Activated T-helper 1 cell treated with Interleukin-2 at 50 U/mL for 16 hours (primary cell): ENCODE measurements at places on chromosomes 6 and 20.

GRCh38 chr6:45724511-45724910 lies 291.1 kb downstream of the CLIC5 start:
- DNase-seq = no peak

DNA sequence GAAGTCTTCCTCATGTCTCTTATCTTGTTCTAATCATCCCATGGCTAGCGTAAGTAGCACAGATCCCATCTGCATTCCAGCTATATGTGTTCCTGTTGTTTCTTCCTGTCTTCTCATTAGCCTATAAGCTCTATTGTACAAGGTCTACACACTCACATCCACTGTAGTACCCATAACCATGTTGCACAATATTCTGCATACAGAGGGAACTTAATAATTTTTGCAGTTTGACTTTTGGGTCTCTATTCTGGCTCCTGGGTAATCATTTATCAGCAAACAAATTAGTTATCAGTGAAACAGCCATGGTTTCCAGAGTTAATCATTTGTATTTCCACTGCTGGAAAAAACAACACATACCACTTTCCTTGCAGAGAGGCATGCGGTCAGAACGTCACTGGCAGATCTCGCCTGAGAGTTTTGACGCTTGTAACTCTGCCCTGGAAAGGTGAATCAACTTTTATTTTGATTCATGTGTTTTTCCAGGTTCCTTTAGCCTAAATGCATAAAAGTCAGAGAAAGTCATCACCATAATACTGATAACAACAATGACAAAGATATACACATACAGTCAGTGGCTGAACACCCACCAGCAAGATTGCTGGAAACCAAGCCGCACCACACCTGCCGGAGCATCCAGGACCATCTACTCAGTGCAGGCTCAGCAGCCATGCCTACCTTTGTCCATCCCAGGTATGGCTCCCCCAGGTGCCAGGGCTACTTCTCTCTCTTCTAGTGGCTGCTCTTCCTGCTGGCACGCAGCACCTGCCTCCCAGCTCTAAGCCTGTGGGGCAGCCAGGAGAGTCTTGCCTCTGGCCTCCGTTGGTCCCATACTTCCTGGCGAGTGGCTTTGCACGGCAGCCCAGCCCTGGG lies 158.2 kb downstream of the QRSL1 start:
- no peak for DNase-seq

DNA sequence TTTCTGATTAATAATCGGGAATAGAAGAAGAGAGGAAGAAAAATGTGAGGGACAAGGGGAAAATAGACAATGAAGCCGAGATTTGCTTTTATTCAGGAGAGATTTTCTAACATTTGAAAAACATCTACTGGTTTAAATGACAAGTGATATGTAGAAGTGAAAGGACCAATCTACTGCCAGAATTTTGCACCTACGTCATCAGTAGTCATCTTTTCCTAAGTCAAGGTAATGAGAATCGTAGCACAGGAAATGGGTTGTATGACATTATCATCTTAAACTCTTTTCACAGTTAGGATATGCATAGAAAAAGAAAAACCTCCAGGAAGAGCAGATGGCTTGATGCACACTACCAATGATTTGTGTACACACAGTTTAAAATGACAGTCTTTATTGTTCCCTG lies 45.3 kb upstream of the RAB32 start:
- no peak for DNase-seq

DNA sequence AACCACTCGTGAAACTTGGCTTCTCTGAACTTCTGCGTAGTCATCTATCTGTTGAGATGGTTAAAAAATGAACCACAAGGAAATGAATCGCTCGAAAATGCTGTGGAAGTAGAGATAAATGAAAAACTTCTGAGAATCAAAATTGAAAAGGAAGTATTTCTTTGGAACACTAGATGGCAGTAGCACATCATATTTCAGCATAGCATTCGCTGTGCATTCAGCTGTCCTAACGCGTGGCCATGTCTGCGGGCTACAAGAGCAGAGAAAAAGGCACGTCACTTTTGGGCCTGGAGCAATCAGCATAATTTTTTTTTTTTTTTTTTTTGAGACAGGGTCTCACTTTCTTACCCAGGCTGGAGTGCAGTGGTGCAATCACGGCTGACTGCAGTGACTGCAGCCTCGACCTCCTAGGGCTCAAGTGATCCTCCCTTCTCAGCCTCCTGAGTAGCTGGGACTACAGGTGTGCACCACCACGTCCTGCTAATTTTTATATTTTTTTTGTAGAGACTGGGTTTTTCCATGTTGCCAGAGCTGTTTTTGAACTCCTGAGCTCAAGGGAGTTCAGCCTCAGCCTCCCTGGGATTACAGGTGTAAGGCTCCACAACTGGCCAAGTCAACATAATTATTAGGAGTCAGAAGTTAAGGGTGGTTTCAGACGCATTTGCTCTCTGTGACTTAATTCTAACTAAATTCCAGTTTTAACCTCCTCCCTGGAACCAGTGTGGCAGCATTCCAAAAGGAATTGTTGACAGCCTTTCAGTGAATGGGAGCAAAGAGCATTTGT lies 8.8 kb upstream of the PERP start:
- peak; percentile 15 for DNase-seq

DNA sequence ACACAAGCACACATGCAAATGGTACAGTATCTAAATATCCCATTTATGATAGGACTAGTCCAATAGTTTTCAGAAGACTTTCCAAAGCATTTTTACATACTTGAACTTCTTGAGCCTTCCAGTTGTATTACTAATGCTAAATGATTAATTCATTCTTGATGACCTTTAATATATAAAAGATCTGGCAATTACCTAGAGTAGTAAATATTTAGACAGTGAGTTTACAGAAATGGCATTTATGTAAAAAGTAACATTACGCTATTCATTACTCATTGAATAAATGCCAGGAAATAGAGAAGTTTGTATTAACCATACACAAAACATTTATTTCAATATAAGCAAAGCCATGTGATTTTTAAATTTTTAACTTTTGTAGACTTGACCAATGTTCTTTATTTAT lies 158.8 kb downstream of the DST start:
- no peak for DNase-seq

GRCh38 chr6:92497281-92497680 lies 922.1 kb downstream of the EPHA7 start:
- DNase-seq = no peak

- DNase-seq = peak; percentile 3
Observed at GRCh38 chr6:45710304-45710821, 305.3 kb downstream of the CLIC5 start.

- no peak for DNase-seq
Observed at GRCh38 chr20:9831032-9831431, 7.8 kb downstream of the PAK5 start.

DNA sequence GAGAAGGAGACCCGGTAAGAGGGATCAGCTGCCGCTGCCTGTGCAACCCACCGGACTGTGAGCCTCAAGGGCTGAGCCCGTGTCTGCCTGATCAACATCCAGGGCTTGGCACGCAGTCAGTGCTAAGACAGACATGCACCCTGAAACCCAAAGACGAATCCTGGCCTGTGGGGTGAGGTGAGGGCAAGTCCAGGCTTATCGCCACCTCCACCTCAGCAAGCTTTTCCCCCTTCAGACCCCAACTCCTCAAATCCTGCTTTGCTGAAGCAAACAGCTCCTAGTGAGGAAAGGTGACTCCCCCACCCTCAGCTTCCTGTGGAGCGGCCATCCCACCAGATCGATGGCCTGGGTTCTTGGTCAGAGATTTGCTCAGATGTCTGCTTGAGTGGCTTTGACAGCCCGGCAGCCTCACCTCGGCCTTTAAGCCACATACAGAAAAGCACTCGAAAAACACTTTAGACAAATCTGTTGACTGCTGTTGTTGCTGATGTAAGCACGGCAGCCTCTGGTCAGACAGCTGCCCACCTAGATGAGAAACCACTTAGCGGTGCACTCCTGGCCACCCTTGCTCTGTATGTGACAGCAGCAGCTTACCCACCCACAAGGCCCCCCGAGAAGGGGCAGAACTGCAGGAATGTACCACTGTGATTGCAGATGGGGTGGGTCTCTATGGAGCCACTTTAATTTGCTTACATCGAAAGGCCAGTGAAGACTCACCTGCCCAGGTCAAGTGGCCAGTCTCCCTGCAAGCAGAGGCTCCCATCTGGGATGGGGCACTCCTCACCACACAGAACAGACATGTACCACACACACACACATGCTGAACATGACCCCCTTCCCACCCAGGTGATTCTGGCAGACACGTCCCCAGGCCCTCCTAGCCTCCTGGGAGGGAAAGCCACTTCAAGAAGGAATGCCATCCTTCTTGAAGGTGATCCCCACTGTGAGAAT lies 14.8 kb downstream of the MTCH1 start:
- no peak for DNase-seq

DNA sequence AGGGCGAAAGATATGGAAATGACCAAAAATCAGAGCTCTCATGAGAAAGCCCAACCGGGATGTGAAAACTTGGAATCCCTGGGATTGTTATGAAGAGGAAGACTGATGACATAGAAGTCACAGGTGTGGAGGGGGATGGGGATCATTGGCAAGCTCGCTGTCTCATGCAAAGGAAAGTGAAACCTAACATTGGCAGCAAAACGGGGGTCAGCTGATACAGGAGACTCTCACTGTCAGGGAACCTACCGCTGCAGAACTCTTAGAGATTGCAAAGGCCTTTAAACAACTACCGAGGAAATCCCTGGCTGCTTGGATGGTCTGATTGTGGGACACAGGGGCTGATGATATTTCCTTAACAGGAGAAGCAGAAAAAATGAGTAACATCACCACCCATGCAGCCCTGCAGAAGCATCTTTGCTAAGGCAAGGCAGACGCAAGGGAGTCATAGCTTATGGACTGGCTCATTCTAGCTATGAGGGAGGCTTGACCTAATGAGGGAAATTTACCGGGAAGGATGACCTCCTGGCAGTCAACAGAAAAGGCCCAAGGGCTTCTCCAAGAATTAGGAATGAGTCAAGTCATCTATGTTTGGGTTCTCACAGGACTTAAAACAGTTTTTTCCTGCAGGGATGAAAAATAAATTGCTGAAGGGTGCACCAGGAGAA lies 7.0 kb downstream of the MUC21 start:
- DNase-seq = no peak

- DNase-seq = no peak
Observed at GRCh38 chr6:167054987-167055386, 55.8 kb downstream of the CEP43 start.

DNA sequence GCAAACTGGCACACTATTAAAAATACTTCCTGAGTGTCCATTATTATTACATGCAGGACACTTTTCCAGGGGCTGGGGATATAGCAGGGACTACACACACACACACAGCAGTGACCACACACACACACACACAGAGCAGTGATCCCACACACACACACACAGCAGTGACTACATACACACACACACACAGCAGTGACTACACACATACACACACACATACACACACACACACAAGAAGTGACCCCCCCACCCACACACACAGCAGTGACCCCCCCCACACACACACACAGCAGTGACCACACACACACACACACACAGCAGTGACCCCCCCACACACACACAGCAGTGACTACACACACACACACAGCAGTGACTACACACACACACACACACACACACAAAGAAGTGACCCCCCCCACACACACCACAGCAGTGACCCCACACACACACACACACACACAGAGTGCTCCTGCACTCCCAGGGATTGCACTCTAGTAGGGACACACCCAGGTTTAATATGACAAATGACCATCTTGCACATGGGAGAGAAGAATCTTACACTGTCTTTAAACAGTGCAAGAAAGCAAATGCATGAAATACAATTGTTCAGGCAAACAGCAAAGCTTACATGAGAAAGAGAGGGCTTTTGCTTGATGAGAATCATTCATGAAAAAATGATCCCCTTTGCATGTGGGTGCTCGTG lies 115.5 kb downstream of the IRF4 start:
- no peak for DNase-seq

- DNase-seq = no peak
Observed at GRCh38 chr20:31967830-31968249, at the start of gene XKR7. Gene XKR7 (plus strand): TSS chr20:31968151. CDS start chr20:31968176, 25 bp downstream.
